ENCODE measurements at places on chromosomes 13 and 19.

DNA sequence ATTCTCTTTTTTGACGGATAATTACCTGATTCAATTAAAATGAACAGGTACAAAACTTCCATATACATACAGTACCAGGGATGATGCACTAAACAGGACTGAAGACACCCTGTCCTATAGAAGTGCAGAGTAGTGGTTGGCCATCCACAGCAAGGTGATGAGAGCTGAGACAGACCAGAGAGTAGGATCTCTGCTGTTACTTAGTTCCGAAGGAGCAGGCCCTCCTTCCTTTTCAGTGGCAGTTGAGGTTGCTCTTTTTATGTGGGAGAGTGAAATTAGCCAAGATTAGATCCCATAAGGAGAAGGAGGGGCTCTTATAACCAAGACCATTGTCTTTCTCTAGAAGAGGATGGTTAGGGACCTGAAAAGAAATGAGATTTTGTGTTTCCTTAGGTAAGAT is 4.0 kb downstream of the PDS5B start:
- DNase-seq: no peak

- no peak for DNase-seq
These were observed 4.7 kb downstream of the DCLK1 start for GRCh38 chr13:36126491-36126890.

GRCh38 chr13:90766386-90766902 is 581.0 kb upstream of the MIR17HG start:
- DNase-seq: no peak

DNA sequence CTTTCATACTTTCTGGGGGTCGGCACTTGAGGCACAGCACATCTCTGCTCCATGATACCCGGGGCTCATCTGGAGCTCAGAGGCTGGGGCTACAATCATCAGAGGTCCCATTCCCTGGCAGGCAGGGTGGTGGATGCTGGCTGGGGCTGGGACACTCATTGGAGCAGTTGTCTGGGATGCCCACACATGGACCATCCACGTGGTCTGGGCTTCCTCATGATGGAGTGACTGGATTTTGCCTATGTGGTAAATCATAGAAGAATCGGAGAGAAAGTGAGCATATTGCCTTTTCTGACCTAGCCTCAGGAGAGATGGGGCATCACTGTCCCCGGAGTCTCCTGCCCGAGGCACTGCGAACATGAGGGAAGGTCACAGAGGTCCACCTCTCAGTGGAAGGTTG is 91.4 kb upstream of the IRS2 start:
- DNase-seq: no peak

- DNase-seq: no peak
These were observed 24.6 kb downstream of the CAB39L start for GRCh38 chr13:49419276-49419675.

DNA sequence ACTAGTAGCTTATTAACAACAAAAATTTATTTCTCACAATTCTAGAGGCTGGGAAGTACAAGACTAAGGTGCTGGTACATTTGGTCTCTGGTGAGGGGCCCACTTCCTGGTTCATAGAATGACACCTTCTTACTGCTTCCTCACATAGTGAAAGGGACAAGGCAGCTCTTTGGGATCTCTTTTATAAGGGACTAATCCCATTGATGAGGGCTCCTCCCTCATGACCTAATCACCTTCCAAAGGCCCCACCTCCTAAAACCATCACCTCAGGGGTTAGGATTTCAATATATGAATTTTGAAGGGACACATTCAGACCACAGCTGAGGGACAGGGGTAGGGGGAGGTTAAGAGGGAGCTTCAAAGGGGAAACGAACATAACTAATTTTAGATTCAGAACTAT is 20.3 kb downstream of the SPART start:
- no peak for DNase-seq

- no peak for DNase-seq
These were observed 2.4 kb downstream of the ADAMTSL5 start for GRCh38 chr19:1510442-1510806.

DNA sequence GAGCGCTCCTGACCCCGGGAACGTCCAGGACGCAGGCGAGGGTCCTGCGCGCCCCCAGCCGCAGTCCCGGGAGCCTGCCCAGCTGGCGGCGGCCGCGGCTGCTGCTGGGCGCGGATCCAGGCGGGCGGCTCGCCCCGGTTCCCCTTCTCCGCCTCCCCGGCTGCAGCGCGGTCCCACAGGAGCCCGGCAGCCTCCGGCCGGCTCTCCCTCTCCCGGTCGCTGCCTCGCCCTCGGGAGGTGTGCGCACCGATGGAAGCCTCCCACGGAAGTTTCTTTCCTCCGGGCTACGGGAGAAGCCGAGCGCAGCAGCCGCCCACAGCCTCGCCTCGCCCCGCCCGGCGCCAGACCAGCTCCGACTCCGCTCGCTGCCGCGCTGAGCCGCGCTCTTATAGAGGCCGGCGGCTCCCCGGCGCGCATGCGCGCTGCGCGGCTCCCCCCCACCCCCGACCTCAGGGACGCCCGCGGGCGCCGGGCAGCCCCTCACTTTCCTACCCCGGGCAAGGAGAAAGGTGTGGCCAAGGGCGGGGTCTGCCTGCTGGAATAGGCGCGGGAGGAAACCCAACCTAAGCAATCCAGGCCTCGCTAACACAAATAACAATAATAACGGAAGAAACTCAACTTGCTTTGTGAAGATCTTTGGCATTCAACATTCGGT is at the start of gene SHISA2:
TSS of gene SHISA2 (minus strand) at position 360 of the 655 bp plus-strand sequence. CDS start 1,041 bp downstream, outside the sequence.
- DNase-seq: peak; percentile 32

DNA sequence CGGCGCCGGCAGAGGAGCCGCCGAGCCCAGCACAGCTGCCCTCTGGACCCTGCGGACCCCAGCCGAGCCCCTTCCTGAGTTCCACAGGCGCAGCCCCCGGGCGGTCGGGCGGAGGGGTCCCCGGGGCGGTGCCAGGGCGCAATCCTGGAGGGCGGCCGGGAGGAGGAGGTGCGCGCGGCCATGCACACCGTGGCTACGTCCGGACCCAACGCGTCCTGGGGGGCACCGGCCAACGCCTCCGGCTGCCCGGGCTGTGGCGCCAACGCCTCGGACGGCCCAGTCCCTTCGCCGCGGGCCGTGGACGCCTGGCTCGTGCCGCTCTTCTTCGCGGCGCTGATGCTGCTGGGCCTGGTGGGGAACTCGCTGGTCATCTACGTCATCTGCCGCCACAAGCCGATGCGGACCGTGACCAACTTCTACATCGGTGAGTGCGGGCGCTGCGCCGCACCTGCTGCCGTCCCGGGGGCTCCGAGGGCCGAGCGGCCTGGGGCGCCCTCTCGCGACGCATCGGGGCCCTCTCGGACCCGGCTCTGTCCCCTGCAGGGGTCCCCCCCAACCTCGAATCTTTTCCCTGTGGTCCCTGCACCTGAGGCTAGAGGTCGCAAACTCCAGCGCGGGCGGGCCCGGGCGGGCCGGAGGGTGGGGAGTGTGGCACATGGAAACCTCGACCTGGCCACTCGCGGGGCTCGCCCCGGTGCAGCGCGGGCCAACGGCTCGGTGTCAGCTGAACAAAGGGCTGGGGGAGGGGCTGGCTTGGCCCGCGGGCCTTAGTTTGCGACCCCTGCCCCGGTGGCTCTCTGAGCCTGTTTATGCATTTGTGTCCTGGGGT is at the start of gene KISS1R:
TSS of gene KISS1R (plus strand) at position 11 of the 829 bp plus-strand sequence. CDS start at position 181, 170 bp downstream.
- DNase-seq: peak; percentile 47

GRCh38 chr13:62598708-62599107 is 1183.1 kb upstream of the PCDH20 start:
- DNase-seq: no peak

- DNase-seq: no peak
These were observed 89.8 kb downstream of the ZNF557 start for GRCh38 chr19:7159105-7159933.

DNA sequence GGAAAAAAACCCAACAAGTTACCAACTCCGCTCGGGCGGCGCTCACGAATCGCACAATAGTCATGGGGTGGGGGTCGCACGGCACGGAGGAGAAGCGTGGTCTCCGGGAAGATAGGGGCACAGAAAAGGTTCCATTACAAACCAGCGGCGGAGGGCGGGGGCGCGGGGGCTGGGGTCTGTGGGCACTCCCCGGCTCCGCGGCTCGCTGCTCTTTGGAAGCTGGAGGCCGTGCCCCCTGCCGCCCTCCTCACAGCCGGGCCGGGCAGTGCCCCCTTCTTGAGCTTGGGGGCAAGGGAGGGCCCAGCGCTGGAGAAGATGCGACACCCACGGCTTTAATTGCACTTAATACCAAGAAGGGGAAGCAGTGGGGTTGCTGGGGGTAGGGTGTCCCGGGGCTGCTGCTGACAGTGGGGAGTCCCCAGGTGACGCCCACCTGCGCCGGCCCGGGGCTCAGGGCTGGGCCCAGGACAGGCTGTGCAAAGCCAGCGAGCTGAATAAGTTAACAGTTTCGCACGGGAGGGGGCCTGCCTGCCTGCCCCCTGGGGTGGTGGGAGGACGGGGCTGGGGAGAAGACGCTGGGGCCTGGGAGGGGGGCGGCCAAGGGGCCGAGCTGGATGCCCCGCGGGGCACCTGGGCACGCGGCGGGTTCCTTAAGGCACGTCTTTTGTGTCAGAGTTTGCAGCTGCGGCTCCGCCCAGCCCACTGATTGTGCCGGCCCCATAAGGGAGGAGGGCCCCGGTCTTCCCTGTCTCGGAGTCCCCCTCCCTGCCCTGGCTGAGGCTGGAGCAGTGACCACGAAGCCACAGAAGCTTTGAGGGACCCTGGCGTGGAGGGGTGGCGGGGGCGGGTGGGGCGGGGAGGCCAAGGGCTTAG is 9.8 kb downstream of the DCAF15 start:
- DNase-seq: no peak

DNA sequence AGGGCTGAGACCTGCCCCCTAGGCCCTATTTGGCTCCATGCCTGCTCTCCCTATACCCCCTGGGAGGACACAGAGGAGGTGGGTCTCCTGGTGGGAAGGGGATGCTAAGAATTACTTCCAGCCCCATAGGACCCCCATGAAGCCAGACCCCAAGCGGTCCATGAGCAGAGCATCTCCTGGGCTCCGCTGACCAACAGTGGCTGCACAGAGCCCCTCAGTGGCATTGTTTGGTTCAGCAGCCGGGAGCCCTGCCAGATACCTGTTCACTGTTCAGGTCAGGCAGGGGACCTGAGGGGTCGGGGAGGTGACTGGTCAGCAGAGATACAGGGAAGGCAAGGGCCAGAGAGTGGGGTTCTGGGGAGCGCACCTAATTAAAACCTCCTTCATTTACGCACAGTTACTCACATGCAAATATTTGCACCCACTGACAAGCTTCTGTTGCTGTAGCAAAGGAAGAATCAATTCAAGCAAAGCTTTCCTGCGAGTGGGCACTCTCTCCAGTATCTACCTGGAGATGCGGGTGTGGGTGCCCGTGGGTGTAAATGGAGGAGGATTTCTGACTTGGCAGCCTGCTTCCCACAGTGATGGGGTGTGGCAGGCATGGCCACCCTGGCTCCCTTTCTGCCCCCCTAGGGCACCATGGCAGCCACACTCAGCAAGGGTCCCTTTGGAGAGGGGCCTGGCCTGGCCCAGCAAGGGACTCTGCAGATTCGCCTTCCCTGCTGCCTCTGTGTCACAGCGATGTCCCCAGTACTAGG is 83.5 kb downstream of the CHST8 start:
- no peak for DNase-seq

DNA sequence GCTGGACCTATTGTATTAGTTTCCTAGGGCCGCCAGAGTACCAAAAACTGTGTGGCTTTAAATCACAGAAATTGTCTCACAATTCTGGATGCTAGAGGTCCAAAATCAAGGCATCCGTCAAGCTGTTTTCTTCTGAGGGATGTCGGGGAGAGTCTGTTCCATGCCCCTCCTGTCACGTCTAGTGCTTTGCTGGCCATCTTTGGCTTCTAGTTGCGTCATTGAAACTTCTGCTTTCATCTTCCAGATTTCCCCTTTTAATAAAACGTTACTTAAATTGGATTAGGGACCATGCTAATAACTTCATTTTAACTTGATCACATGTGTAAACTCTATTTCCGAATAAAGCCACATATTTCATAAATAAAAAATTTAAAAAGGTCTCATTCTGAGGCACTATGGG is 47.5 kb downstream of the TRPM4 start:
- DNase-seq: no peak

DNA sequence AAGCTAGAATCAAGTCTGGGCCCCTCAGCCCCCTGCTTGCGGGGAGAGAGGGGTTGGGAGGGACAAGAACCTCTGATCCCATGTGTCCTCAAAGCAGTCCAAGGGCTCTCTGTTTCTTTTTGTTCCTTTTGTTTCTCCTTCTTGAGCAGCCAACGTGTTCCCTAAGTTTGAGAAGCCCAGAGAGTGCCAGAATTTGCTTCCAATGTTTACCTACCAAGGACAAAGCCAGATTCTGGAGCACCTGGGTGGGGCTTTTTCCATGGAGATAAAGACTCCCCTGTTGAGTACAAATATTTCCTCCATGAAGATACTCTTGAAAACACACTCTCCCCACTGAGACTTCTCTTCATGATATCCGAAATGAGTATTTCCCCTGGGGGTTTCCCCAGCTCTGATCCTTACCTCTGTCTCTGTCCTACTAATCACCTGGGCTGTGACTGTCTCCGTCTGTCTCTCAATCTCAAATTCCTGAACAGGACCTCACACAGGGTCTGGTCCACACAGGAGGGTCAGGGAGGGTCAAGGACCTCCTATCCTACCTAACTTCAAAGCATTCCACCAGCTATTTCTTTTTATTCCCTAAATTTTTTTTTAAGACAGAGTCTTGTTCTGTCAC is 27.4 kb downstream of the CD177 start:
- no peak for DNase-seq

- DNase-seq: no peak
These were observed 67.9 kb upstream of the FRY start for GRCh38 chr13:31963631-31964030.

GRCh38 chr13:28401303-28402056 is 93.4 kb downstream of the FLT1 start:
- DNase-seq: peak; percentile 21

DNA sequence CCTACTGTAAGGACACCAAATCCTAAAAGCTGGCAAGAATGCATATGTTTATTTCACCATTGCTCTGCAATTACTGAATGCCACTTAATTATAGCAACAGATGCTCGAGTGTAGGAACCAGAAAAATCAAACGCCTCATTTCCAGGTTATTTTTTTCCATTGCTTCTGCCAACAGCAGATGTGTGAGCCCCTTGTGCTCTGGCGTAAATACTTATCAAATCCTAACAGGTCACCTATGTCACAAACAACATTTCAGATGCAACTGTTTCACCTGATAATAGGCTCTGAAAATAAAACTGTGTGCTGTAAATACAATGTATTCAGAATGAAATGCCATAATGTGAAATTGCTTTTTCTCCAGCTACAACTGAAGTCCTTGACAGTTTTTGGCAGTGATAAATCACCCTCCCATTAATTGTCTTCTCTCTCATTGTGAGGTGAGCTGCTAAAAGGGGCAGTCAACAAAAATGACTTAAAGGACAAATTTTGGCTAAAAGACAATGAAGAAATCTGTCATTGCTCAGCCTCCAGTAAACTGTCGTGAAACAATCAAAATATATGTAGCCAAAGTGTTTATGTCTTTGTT is 344.0 kb downstream of the DACH1 start:
- DNase-seq: no peak

- DNase-seq: no peak
These were observed 36.6 kb downstream of the PCDH8 start for GRCh38 chr13:52811841-52812240.

All from activated CD4-positive, alpha-beta T cell treated with anti-CD3 and anti-CD28 coated beads, Interleukin-2, Interleukin-6, amounts not matched to agents 100 ng/mL and 50 ng/mL, durations not matched to agents 16 hours and 8 hours (primary cell).